C1 segment of cervical spinal cord (tissue), 14 donors: ENCODE measurements at places on chromosomes 7 and 10.

DNA sequence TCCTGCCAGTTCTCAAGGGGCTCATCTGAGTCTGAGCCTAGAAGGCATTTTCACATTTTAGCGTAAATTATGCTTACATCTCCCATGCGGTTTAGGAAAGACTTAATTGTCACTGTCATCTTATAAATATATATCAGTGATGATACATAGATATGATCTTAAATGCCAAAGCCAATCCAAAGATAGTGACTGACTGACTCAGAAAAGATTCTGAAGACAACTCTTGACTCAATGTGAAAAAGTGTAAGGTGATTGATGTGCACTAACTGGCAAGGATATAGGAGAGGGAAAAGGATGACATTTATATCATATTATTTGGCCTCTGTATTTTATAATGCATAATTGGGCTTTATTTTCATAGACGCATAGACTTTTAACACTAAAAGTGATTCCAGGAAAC is 84.9 kb upstream of the LRRN3 start:
- DNase-seq = no peak

- no peak for DNase-seq
Observed at GRCh38 chr7:75817116-75817515, 3.5 kb upstream of the CCL24 start.

- no peak for DNase-seq
Observed at GRCh38 chr7:70426249-70426880, 705.6 kb upstream of the GALNT17 start.

DNA sequence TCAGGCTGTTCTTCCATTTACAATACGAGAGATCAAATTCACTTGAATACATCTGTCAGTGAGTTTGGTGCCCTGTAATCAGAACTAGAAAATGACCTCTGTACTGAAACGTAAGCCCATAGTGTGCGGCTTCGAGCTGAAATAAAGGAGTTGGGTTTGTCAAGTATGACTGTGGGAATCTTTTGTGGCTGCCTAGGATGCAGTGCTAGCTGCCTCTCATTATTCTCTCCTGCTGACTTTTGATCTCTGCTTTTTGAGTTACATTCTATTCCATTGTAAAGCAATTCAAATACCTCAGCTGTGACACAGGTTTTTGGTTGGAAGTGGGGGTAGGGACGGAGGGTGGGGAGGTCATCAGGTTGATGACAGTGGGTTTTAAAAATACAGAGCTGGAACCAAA is 40.4 kb downstream of the ICA1 start:
- DNase-seq = no peak

DNA sequence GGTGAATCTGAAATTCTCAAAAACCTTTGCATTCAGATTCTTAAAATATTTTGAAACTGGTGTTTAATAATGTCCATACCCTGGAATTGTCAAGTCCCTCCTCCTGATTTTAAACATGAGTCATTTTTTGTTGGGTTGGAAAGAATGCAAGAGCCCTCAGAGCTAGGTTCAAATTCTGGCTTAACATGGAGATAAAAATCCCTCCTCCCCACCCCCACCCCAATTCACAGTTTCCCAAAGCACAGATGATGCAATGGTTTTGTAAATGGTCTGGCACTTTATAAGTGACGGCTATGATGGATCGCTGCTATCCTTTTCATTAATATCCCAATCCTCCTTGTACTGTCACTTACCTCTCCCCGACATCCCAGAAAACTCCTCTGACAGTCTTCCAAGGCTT is 332.8 kb downstream of the PLXNA4 start:
- DNase-seq = no peak

DNA sequence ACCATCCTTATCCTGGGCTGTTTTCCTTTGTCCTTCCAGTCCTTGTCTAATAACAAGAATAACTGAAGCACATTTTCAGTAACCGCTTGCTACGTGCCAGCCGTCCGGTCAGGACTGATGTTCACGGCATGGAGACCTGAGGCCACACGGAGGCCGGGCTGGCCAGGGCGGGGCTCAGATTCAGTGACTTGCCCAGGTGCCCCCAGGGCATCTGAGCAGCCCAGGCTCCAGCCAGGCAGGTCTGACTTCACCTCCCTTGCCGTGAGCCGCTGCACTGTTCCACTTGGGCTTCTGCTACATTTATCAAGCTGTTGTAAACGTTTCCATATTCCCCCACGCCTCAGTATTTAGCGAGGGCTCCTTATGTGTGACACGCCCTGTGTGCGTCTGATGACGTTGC is 43.6 kb upstream of the AP5Z1 start:
- DNase-seq = no peak

- DNase-seq = no peak
Observed at GRCh38 chr10:95784279-95784913, 28.4 kb downstream of the ENTPD1 start.

DNA sequence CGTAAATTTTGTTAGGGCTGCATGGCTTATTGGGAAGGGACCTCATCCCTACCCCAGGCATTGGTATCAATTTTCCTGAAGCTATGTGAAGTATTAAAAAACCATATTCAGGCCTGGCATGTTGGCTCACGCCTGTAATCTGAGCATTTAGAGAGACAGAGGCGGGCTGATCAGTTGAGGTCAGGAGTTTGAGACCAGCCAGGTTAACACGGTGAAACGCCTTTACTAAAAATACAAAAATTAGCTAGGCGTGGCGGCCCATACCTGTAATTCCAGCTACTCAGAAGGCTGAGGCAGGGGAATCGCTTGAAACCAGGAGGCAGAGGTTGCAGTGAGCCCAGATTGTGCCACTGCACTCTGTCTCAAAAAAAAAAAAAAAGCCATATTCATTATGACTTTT is 7.1 kb downstream of the TASOR2 start:
- DNase-seq = no peak

GRCh38 chr7:137165241-137165640 is 178.3 kb downstream of the PTN start:
- no peak for DNase-seq

- no peak for DNase-seq
Observed at GRCh38 chr10:124390471-124391187, 28.1 kb downstream of the OAT start.

DNA sequence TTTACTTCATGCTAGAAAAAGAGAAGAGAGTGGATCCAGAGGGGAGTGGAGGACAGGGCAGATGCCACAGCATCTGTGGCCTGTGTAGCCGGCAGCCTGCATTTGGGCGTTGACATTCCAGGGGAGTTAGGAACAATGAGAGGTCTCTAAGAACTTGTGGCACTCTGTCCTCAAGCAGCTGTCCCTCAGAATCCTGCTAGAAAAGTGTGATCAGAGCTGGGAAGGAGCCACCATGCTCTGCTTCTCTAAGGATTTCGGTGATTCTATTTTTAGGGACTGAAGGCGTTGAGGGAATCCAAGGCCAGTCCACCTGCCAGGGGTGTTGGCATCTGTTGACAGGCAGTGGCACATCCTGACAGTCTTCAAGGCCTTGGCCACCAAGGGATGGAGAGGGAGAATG is 7.6 kb downstream of the LRIT2 start:
- no peak for DNase-seq

DNA sequence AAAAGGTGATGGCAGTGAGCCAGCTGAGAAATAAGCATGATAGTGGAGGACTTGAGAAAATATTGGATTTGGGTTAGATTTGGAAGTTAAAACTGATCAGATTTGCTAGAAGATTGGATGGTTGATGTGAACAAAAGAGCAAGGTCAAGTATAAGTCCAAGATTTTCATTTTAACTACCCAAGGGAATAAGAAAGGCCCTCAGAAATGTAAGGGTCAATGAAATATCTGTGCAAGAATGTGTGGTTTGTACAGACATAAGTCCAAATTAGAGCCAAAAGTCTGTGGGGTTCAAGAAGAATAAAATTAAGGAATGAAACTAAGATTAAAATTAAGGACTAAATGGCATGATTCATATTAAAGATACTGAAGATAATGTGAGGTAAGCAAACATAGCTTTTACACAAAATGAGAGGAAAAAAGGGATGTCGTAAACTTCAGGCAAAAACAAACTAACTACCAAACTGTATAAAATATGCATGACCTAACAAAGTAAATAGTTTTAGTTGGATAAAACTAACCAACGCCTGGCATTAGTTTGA is 78.4 kb upstream of the CACNA2D1 start:
- no peak for DNase-seq

DNA sequence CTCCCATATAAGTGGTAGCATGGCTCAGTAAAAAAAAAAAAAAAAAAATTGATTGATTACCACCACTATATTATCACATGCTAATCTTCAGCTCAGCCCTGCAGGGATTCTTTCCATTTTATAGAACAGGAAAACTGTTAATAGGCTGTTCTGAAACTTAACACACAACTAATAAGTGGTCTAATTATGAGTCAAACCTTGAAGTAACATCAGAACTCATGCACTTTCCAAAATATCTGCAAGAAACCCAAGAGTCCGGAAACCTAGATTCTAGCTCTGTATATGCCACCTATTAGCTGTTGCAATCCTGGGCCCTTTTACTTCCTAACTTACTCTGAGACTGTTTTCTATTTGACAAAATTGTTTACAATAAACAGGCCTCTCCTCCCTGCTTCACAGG is 23.9 kb downstream of the SEM1 start:
- no peak for DNase-seq

GRCh38 chr7:51702673-51703072 is 386.1 kb upstream of the COBL start:
- no peak for DNase-seq

GRCh38 chr7:36280840-36281812 is 108.5 kb upstream of the ANLN start:
- DNase-seq = peak; percentile 71

DNA sequence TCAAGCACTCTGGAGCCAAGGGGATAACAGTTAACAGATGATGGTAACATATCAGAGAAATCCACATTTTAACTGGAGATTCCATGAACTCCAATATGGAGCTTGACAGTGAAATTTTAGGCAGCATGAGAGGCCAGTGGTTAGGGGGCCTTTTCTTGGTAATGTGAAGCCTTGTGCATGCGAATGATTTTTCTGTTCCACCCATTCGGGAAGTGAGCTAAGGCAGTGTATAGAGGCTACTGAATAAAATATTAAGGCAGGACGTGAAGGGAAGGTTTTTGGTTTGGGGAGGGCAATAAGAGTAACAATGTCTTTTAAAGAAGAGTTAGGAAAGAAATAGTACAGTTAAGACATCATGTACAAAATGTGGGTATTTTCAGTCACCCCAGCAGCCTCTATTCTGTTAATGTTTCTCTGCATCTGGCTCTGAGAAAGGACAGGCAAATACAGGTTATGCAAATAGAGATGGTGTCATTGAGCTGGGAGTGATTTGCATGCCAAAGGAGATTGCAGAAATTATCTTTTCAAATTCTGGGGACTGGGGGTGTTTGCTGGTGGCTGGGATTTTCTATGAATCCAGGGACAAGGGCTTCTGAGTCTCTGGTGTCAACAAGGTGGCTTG is 6.8 kb upstream of the TAS2R60 start:
- no peak for DNase-seq

GRCh38 chr10:74827045-74827441 is 643 bp downstream of the KAT6B start:
- DNase-seq = no peak

GRCh38 chr7:82729172-82730030 is 285.8 kb upstream of the CACNA2D1 start:
- no peak for DNase-seq

DNA sequence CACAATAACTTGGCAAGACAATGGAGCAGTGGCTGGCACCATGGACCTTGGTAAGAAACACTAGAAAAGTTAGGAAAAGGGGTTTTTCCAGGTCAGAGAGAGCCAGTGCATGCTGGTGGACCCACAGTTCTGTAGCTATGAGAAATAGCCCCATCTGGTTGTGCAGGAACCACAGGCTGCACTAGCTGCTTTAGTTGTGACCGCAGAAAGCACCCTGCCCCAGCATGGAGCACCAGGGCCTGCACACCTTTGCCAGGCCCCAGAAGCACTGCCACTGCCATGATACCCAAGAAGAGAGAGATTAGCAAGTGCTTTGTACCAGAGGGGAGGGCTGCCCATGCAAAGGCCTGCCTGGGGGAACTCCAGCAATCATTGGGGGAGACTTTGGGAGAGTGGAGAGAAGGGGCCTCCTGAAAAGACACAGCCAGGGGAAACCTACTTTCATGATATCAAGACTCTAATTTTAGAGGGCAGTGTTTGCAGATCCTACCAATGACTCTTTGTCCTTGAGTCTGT is 256.1 kb upstream of the C7orf33 start:
- no peak for DNase-seq

DNA sequence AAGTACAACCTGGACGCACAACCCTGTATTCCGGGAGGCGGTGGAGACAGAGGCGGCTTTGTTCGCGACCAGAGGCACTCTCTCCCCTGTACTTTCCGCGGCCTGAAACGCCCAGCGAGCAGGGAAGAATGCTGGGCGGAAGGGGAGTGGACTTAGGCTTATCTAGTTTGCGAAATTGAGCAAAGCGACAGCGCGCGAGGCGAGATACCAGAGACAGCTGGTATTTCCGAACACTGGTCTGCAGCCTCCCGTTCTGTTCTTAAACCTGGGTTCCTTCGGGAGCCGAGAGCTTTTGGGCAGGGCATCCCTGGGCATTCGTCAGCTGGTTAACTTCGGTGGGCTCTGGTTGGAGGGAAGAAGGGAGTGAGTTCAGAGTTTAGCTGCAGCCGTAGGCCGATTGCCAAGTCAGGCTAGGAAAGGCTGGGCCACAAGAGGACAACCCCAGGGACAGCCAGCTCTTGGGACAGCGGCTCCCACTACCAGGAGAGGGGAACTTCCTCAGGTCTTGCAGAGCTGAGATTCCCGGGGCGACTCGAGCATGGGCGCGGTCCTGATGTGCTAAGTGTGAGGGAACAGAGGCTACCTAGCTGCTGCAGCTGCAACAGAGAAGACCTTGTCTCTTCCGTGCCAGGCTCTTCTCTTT is 3.9 kb downstream of the HMX3 start:
- DNase-seq = no peak

GRCh38 chr7:93817526-93817925 is 73.0 kb downstream of the TFPI2 start:
- DNase-seq = no peak

GRCh38 chr7:141497391-141497790 is 53.8 kb upstream of the AGK start:
- DNase-seq = no peak

- DNase-seq = no peak
Observed at GRCh38 chr7:106986450-106986977, 58.0 kb upstream of the PRKAR2B start.

- no peak for DNase-seq
Observed at GRCh38 chr10:121540732-121541395, 57.4 kb downstream of the FGFR2 start.

DNA sequence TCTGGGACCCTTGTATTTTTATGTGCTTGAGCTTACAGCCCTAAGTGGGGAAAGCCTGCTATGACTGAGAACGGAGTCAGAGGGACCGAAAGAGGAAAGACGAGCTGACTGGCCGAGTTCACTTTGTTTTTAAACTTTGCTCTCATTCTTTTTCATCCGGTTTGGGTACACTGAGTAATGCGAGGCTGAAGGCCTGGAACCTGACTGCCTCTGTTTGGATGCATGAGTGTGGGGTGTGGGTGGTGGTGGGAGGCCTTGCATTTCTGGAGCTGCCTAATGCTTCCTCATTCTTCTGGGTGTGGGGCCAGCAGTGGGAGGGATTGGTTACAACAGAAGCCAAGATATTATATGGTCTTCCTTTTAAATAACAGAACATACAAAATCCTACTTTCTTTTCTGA is 155.5 kb downstream of the BUB3 start:
- DNase-seq = no peak
